Urothelium cell line (cell line): ENCODE measurements at places on chromosomes 16 and 17.

DNA sequence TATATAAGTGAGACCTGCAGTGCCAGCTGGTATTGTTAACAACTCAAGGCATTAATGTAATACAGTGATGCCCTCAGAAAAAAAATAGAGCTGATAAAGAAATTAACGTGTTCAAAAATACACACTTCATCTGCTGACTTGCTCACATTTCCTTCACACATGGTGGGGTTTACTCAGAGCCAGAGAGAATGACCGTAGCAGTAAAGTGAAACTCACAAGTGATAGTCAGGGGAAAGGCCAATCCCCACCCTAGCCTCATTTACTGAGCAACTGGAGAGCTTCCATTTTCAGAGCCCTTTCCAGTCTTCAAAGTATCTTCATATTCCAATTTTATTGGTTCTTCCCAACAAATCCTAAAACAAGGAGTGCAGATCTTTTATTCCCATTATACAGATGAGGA is 74.0 kb upstream of the HLF start:
- no peak for DNase-seq

- DNase-seq: peak; percentile 13
Observed at GRCh38 chr17:51585514-51586104, 325.3 kb downstream of the UTP18 start.

DNA sequence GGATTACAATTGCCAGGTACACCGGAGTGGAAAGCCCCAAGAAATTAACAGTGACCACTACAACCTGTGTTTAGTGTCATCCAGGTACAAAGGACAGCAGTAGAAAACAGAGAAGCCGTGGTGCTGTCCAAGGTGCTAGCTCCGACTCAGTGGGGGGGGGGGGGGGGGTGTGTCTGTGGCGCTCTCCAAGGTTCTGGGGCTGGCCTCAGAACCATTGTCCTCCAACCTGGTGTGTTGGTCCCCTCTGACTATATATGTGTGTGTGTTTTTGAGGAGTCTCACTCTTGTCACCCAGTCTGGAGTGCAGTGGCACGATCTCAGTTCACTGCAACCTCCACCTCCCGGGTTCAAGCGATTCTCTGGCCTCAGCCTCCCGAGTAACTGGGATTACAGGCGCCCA is 5.8 kb upstream of the ZNF23 start:
- peak; percentile 74 for DNase-seq

GRCh38 chr17:35981908-35982330 is 622 bp upstream of the CCL16 start:
- no peak for DNase-seq
